DMS153 (cell line): ENCODE measurements at places on chromosomes 13 and 19.

GRCh38 chr19:3153286-3154230, 17.7 kb downstream of the GNA15 start:
- no peak for DNase-seq

DNA sequence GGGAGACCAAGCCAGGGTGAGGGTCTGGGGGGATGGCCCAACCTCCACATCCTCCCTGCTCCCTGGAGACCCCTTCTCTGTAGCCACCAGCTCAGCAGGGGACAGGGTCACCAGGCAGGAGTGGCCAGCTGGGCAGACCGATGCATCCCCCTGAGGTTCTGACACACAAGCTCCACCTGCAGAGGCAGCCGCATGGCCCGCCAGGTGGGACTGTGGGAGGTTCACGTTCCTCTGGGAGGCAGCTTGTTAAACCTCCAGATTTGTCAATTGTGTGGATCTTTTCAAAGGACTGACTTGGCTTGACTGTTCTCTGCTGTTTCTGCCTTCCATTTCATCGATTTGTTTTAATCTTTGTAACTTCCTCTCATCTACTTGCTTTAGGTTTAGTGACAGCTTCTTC, 8.1 kb downstream of the POLRMT start:
- no peak for DNase-seq

GRCh38 chr19:54436031-54436523, 12.9 kb upstream of the LENG8 start:
- DNase-seq: no peak

- no peak for DNase-seq
Measured at GRCh38 chr19:1274852-1275259, 474 bp upstream of the FAM174C start.

- no peak for DNase-seq
Measured at GRCh38 chr13:85223883-85224656, 575.1 kb downstream of the SLITRK6 start.

GRCh38 chr19:30593975-30594745, 222.0 kb downstream of the ZNF536 start:
- no peak for DNase-seq

GRCh38 chr13:42628666-42629065, 54.7 kb downstream of the TNFSF11 start:
- DNase-seq: no peak

GRCh38 chr19:3115411-3115810, 20.4 kb upstream of the GNA15 start:
- DNase-seq: no peak
